Cardiac septum (tissue), 1 donor: ENCODE measurements at places on chromosomes 2 and 18. TPM values are rescaled to one million over a fixed set of nuclear protein-coding genes. Genes with fewer than 3 reads are reported as not detected.

Gene CHRND
- total RNA-seq, result 0.11 TPM

DNA sequence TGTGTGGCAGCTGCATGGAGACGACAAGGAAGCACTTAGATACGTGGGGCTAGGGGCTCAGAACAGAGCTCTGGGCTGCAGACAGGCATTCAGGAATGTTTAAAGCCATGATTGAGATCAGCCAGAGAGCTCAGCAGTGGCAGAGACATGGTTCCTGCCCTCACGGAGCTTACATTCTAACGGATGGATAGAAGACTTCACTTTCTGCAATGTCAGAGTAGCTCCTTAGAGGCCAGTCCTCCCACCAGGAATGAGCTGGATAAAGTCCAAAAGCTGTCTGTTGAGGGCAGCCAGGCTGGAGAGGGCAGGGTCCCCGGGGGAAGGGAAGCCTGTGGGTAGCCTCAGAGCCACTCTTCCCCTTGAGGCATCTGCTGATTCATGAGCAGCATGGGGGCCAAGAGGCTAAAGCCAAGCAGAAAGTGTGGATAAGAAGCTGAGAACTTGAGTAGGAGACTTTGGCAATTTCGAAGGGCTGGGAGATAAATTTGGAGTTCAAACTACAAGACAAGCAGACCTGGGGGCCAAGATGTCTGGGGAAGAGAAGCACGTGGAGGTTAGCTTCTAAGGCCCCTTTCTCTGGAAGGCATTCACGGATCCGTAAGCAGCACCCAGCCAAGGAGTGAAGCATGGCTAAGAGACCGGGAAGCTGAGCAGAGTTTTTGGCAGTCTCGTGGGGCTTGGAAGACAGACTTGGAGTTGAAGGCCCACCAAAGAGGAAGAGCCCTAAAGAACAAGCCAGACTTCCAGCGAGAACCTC lies 9.7 kb upstream of the CIB4 start:
- DNase-seq, result peak; percentile 56

DNA sequence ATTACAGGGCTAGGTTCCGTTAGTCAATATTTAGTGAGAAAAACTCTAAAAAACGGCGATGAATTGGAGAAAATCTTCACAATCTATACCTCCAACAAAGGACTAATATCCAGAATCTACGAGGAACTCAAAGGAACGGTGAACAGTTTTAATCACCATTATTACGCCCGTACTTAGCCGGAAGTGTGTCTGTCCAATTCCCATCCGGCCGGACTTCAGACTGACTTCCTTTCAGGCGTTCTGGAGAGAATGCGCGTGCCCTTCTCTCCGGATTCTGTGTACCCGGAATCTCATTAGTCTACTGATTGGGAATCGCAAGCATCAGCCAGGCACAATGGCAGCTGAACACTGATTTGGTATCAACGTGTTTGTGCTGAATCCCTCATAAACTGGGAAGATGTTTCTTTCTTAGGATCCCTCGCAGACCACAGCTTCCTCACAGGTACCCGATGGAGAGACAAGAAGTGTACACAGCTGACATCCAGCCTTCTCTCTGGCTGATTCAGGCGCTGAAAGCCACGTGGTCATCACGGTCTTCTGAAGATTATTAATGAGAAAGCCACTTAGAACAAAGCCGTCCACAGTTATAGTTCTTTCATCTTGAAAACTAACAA lies 239.9 kb downstream of the ZNF516 start:
- no peak for DNase-seq

Gene ACMSD
- total RNA-seq, result not detected

Gene VRK2
- total RNA-seq, result 20.0 TPM

- DNase-seq, result no peak
Observed at GRCh38 chr2:159073256-159073655, 104.8 kb downstream of the TANC1 start.

Gene ST8SIA3
- 0.35 TPM for total RNA-seq

Gene TUBB8B
- not detected for total RNA-seq

Gene DLGAP1
- 6.5 TPM for total RNA-seq

Gene DNER
- 1.00 TPM for total RNA-seq

Gene KCNF1
- total RNA-seq, result 0.27 TPM

Gene TBR1
- total RNA-seq, result 0.05 TPM

Gene GPR17
- 0.19 TPM for total RNA-seq

Gene AQP12B
- not detected for total RNA-seq

GRCh38 chr2:7867867-7868266 lies 814.0 kb upstream of the ID2 start:
- DNase-seq, result no peak

DNA sequence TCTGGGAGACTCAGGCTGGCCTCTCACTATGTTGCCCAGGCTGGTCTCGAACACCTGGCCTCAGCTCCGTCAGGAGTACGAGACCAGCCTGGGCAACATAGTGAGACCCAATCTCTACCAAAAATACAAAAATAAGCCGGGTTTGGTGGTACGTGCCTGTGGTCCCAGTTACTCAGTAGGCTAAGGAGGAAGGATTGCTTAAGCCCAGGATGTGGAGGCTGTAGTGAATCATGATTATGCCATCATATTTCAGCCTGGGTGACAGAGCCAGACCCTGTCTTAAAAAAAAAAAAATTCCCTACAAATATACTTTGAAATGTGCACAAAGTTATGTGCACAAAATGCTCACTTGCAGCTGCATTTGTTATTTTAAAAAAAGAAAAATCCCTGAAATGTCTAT lies 26.3 kb upstream of the AGAP1 start:
- DNase-seq, result no peak

Gene AKAIN1
- total RNA-seq, result not detected
